Pancreas (tissue), 10 donors: ENCODE measurements at places on chromosomes 1 and 21. TPM values are rescaled to one million over a fixed set of nuclear protein-coding genes. Genes with fewer than 3 reads are reported as not detected.
A peak's percentile ranks its signal among the peaks of the same experiment; 100 is the strongest.

The AADACL4 gene
- not detected for total RNA-seq

The FCMR gene
- 2.0 TPM for total RNA-seq

The SESN2 gene
- total RNA-seq: 7.6 TPM

The AP4B1 gene
- total RNA-seq: 11.2 TPM

The TNFRSF1B gene
- total RNA-seq: 2.1 TPM

The PROK1 gene
- not detected for total RNA-seq

The UBAP2L gene
- total RNA-seq: 51.0 TPM

The UBE2U gene
- not detected for total RNA-seq

The IFI44L gene
- 3.9 TPM for total RNA-seq

GRCh38 chr1:232834066-232834465, 28.9 kb downstream of the MAP10 start:
- H3K36me3 ChIP-seq: no peaks in the 10 kb centered on the region
- DNase-seq: no peak
- H3K4me3 ChIP-seq: no peak overlapping the region
- no peak overlapping the region for H3K27ac ChIP-seq

DNA sequence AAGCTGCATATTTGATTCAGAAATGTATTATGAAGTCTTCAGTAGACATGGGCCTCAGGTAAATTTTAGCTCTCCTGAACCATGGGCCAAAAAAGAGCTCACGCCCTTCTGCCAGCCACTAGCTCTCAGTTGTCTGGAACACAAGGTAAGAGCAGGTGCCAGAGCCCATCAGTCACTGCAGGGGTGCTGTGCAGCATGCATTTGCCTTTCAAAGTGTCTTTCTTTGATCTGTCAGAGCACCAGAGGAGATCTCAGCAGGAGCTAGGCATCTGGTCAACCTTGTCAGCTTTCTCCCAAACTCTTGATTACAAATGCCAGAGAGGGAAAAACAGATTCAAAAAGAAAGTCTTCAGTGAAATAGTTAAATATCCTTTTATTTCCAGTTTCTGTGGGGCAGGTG, 332.3 kb downstream of the COL11A1 start:
- no peak for DNase-seq
- no peaks in the 10 kb centered on the region for H3K4me1 ChIP-seq
- no peak overlapping the region for H3K27ac ChIP-seq
- no peaks in the 10 kb centered on the region for H3K36me3 ChIP-seq
- no peaks in the 10 kb centered on the region for H3K27me3 ChIP-seq

DNA sequence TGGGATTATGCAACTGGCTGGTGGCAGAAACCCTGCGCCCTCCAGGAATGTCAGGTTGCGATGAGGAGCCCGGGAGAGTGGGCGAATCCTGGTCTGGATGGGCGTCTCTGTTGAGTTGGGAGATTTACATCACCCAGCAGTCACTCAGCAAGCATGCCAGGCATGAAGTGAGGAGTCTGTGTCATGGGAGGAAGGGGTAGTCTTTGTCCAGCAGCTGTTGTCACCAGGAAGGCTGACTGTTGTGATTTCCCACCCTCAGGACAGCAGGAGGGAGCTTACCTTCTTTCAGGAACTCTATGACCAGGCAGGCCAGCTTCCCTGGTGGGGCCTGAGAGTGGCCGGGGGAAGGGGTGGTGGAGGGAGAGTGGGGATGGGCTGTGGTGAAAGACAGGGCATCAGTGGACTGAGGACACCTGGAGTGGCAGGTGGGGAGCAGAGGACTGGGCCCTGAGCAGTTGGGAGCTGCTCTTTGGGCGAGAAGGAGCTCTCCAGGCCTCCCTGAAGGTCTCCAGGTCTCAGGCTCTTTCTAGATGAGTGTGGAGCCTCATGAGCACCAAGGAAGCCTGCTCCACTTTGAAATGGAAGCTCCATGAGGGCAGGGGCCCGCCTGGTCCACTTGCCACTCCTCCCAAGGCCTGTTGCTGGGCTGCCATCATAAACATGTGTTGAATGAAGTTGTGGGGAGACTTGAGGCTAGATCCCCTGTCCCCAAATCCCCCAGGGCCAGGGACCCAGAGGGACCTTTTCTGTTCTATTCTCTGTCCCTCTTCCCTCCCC, 21.3 kb upstream of the PKP1 start:
- no peaks in the 10 kb centered on the region for H3K27me3 ChIP-seq
- no peaks in the 10 kb centered on the region for H3K4me1 ChIP-seq
- no peak overlapping the region for H3K27ac ChIP-seq
- H3K4me3 ChIP-seq: no peak overlapping the region

DNA sequence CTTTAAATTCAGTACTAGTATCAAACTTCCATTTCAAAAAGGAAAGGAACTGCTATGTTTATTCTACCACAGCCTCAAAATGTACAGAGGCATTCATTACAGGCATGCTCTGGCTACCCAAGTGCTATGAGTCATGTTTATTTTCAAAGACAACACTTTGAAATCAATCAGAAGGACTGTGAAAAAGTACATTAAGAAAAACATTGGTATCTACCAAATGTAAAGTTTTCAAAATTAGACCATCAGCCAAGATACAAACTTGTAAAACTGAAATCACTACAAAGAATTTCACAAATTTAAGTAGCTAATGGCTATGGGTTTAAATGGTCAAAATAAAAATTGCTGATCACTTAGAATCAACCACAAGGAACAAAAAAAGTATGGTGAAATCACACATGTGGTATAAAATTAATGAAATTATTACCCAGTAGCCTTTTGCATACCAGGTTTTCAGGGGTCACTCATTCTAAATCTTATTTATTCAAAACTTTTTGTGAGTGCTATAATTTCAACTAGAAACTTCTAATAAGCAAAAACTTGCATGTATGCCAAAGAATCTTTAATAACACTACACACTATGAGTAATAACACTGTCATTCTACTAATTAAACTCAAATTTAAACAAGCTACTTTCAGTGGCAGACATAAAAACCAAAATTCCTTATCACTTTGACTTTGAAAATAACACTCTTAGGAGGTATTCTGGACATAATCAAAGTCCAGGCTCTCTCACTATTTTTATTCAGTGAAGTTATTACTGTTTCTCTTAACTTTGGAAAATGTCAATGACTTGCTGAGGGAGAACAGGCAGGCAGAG, 49.2 kb downstream of the ENAH start:
- H3K36me3 ChIP-seq: no peaks in the 10 kb centered on the region
- no peak overlapping the region for H3K27ac ChIP-seq
- peaks cover 21% of the 10 kb centered on the region for H3K4me1 ChIP-seq
- H3K4me3 ChIP-seq: no peak overlapping the region

DNA sequence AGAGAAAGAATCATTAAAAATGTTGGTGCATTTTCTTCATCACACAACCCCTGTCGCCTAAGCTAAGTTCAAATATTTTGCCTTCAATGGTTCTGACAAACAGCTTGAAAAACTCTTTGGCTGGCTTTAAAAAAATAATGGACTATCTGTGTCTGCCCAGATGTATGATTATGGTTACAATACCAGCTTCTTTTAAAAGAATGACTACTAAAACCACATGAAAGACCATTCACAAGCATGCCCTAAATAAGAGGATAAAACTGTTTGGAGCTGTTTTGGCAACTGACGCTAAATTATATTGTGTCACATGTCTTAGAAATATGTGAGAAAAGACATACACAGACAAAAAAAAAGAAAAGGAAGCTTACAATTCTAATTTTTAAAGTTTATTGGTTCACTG, 23.7 kb upstream of the PLPPR4 start:
- H3K4me1 ChIP-seq: no peaks in the 10 kb centered on the region
- H3K27me3 ChIP-seq: no peaks in the 10 kb centered on the region
- H3K4me3 ChIP-seq: no peak overlapping the region
- H3K27ac ChIP-seq: no peak overlapping the region
- no peak for DNase-seq

GRCh38 chr1:25575191-25575590, 31.8 kb downstream of the LDLRAP1 start:
- no peaks in the 10 kb centered on the region for H3K27me3 ChIP-seq
- H3K4me3 ChIP-seq: no peak overlapping the region

DNA sequence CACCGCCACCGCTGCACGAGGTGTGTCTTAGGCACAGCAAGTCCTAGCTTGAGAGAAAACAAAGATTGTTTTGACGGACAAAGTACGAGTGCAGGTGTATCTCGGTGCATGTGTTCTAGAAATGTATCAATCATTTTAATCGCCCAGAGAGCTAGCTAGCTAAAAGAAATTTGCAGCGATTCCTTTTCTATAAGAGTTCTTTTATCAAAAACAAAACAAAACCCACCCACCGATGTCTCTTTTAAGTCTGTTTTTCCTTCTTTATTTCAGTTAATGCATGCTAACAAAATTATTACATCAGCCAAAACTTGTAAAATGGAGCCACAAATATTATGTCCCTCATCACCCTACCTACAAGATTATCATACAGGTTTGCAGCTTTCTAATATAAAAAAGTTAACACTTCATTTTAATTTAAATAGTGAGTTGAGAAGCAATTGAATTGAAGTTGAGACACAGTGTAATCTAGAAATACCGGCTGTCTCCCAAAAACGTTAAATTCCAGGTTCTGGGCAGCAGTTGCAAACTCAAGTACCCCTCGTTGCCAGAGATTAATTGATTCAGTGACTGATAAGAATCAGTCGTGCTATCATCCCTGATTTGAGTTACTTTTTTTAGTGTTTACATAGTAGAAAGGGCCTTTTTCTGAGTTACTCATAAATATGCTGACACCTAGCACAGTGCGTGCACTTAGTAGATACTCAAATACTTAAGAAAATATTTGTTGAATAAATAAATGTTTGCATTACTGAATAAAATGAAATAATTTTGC, 1.5 kb upstream of the SYDE2 start:
- no peak for DNase-seq
- no peaks in the 10 kb centered on the region for H3K27me3 ChIP-seq
- no peaks in the 10 kb centered on the region for H3K36me3 ChIP-seq
- peak overlapping the region; percentile 97 for H3K27ac ChIP-seq

DNA sequence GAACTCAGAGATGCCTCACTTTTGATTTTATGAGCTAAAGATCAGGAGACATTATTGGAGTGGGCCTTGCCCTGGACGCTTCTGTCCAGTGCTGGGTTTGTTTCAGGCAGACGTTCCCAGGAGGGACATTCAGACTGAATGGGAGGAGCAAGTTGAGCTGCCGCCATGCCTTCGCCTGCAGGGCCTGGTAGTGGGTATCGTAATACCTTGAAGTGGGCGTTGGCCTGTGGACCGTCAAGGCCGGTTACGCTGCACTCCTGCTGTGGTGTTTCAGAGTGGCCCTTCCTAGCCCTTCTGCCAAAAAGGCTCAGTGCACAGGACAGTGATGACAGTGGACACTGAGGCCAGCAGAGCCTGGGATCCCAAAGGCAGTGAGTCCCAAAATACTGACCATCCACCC, 1.6 kb downstream of the FAM3B start:
- peaks cover 26% of the 10 kb centered on the region for H3K4me1 ChIP-seq
- H3K4me3 ChIP-seq: no peak overlapping the region
- no peak overlapping the region for H3K27ac ChIP-seq
- no peak for DNase-seq

DNA sequence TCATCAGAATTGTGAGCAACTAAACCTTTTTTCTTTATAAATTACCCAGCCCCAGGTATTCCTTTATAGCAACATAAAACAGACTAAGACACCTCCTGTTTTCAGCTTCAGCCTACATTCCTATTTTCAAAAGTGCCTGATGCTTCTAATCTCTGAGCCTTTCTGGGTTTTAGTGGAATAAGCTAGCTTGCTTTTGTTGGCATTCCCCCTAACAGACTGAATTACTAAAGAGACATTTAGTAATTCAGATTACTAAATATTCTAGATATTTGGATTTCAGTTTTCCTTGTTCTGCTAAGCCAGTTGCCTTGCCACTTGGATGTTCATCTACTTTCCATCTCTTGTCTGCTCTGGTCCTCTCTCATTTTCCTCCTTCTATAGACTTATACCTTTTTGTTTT, 10.5 kb upstream of the GNG12 start:
- no peak overlapping the region for H3K4me3 ChIP-seq
- no peak for DNase-seq
- no peak overlapping the region for H3K27ac ChIP-seq

- peak; percentile 81 for DNase-seq
- no peaks in the 10 kb centered on the region for H3K4me1 ChIP-seq
- peak overlapping the region; percentile 46 for H3K27ac ChIP-seq
- H3K36me3 ChIP-seq: no peaks in the 10 kb centered on the region
- H3K4me3 ChIP-seq: no peak overlapping the region
- no peaks in the 10 kb centered on the region for H3K27me3 ChIP-seq
Measured at GRCh38 chr1:8985915-8986813, 40.1 kb downstream of the SLC2A7 start.

GRCh38 chr1:50681931-50682330, 258.7 kb upstream of the DMRTA2 start:
- no peaks in the 10 kb centered on the region for H3K36me3 ChIP-seq
- H3K4me1 ChIP-seq: no peaks in the 10 kb centered on the region
- H3K27me3 ChIP-seq: no peaks in the 10 kb centered on the region
- no peak overlapping the region for H3K4me3 ChIP-seq
- H3K27ac ChIP-seq: no peak overlapping the region

GRCh38 chr1:75134647-75135572, 722 bp downstream of the LHX8 start:
- H3K27ac ChIP-seq: no peak overlapping the region
- peaks cover 38% of the 10 kb centered on the region for H3K27me3 ChIP-seq
- no peak for DNase-seq
- no peaks in the 10 kb centered on the region for H3K4me1 ChIP-seq
- peak overlapping the region; percentile 19 for H3K4me3 ChIP-seq

DNA sequence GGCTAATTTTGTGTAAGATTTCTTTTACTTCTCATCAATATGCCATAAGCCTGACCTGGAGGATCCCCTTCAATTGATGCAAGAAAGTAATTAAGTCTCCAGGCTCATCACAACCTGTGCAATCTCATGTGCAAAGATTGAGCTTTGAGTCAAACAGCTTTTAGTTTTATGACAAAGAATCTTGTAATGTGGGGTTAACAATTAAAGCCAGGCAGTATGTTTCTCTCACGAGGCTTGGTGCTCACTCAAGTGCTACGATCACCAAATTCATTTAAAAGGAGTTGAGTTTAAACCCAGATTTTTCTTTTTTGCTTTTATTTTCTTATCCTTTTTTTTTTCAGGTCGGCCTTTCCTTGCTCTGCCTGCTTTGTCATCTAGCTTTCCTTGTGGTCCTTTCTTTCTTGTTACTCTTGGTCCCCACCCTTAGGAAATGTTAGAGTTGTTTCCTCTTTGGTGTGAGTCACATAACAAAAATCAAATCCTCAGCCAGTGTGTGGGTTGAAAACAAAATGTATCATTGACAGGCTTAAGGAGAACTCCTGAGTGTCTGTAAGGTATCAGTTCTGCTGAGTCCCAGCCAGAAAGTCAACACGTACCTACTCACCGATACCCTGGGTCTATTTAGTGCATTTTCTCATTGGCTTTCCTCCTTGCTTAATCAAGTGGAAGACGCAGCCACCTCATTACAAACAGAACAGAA, 1037.2 kb downstream of the ADGRL2 start:
- no peak overlapping the region for H3K4me3 ChIP-seq
- no peak for DNase-seq
- no peaks in the 10 kb centered on the region for H3K4me1 ChIP-seq
- H3K27me3 ChIP-seq: no peaks in the 10 kb centered on the region
- no peaks in the 10 kb centered on the region for H3K36me3 ChIP-seq

- H3K4me3 ChIP-seq: no peak overlapping the region
- peak overlapping the region; percentile 18 for H3K27ac ChIP-seq
- H3K27me3 ChIP-seq: no peaks in the 10 kb centered on the region
- H3K4me1 ChIP-seq: peaks cover 3% of the 10 kb centered on the region
Measured at GRCh38 chr21:16418642-16419041, 688.9 kb downstream of the USP25 start.

- DNase-seq: peak; percentile 74
- peak overlapping the region; percentile 20 for H3K4me3 ChIP-seq
- no peaks in the 10 kb centered on the region for H3K36me3 ChIP-seq
- peak overlapping the region; percentile 75 for H3K27ac ChIP-seq
- no peaks in the 10 kb centered on the region for H3K27me3 ChIP-seq
Measured at GRCh38 chr1:164637461-164638375, 78.7 kb downstream of the PBX1 start.

- no peak for DNase-seq
- H3K4me1 ChIP-seq: no peaks in the 10 kb centered on the region
- H3K36me3 ChIP-seq: no peaks in the 10 kb centered on the region
- no peak overlapping the region for H3K4me3 ChIP-seq
Measured at GRCh38 chr21:27525780-27526179, 558.9 kb upstream of the ADAMTS5 start.
